ENCODE measurements at places on chromosomes 1 and 21.

DNA sequence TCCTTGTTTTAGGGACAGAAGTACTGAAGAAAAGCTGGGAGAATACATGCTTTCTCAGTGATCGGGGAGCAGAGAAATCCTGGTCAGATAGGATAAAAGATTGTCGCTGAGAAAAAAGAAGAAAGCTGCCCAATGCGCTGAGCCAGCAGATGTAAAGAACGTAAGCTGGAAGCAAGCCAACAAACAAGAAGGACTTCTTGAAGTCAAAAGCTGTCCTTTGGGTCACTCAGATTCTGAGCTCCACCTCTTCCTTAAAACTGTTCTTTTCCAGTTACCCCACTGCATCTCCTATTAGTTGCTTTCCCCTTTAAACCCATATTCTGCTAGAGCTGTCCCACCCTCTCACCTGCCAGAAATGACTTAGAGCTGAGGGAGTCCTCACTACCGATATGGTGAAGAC lies 64.8 kb downstream of the GPR137B start:
- DNase-seq, result no peak

- DNase-seq, result no peak
Observed at GRCh38 chr1:69197816-69198215, 369.9 kb upstream of the LRRC7 start.

DNA sequence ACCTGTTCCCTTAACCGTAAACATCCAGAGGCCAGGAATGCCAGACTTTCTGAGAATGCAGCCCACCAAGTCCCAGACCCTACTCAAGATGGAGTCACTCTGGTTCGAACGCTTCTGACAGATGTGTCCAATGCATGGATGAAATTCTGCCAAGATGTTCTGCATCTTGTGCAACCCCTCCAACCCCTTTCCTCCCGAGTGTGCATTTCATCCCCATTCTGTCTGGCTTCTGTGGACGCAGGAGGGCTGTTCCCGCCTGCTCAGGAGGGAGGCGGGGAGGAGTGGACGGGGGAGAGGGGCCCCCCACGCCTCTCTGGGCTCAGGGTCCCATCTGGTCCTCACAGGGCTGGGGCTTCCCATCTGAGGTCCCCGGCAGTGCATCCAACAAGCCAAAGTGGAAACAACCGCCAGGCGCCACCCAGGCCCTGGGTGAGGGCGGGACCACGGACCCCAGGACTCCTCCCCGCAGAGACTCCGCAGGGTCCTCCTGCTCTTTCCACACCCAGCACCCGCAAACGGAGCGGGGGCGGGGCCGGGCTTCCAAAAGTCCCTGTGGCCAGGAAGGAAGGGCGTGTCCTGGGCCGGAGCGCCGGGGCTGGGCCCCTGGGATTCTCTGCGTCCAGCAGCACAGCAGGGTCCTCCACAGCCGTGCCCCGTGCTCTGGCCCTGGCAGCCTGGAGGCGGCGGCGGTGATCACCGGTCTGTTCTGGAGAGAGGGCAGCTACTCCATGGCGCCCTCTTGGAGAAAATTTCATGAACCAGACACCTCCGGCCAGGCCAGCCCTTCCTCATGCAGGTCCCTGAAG lies 27.8 kb upstream of the SUMO3 start:
- DNase-seq, result peak; percentile 62

GRCh38 chr1:111770916-111771315 lies 15.2 kb downstream of the DDX20 start:
- DNase-seq, result no peak

DNA sequence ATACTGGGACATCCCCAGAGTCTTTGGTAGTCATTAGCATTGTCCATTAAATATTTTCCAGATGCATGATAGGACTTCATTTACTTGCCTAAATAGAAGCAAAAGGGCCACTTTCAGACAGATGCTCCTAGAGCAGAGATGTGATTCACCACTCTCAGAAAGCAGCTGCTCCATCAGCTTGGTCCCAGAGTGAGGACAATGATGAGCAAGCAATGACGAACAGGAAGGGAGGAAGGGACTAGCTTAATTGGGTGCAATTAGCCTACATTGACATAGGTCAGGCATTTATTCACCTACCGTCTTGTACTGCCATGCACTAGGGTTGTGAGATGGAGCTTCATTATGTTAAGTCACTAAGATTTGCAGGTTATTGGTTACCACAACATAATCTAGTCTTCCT lies 85.1 kb upstream of the PLXNA2 start:
- DNase-seq, result no peak

- DNase-seq, result no peak
Observed at GRCh38 chr21:45030682-45031570, 43.5 kb upstream of the ADARB1 start.

DNA sequence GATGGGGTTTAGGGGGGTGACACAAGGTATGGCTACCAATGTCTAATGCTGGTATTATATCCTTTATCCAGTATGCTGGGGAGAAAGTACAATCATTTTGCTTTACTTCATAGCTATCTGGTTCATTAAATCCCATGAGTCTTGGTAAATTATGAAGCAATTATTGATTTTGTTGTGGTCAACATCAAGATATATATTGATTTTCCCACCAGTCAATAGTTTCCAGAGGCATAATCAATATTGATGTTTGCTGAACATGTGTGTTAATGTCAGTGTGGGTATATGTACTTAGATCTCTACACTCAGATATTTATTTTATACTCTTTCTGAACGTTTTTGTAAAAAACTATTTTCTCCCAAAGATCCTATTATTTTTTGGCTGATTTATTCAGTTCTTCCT lies 155.5 kb downstream of the BACH1 start:
- DNase-seq, result no peak

GRCh38 chr1:91591175-91591974 lies 90.7 kb downstream of the CDC7 start:
- DNase-seq, result no peak

- DNase-seq, result no peak
Observed at GRCh38 chr1:212638492-212639151, 30.1 kb downstream of the ATF3 start.

GRCh38 chr1:219443763-219444162 lies 169.1 kb downstream of the ZC3H11B start:
- DNase-seq, result no peak

GRCh38 chr1:204658295-204658694 lies 27.2 kb downstream of the LRRN2 start:
- DNase-seq, result no peak

DNA sequence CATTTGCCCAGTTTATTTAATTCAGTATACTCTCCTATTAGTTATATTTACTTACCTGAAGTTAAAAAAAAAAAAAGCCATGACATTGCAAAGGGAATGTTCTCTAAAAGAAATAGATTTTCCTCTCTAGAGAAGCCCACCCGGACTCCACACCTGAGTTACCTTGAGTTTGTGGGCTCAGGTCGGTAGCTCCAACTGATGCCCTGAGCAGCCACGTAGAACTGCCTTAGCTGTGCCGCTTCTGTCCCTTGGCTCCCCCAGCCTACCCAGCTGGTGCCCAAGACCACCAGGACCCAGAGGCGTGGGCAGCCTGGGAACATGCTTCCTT lies 250 bp downstream of the F5 start:
- DNase-seq, result no peak

DNA sequence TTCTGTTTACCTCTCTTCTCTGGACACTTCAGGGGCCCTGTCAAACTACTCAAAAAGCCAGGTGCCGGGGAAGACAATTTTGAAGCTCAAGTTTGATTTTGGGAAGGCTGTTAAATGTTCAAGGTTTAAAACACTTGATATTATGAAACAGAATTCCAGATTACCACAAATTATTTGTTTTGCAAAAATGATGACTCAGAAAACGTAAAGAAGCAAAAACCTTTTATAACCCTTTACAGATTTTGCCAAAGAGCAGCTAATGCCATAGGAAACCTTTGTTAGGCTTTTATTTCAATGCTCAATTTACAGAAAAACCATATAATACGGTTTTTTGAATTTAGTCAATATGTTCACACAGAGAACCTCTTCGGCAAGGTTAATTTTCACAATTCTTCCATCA lies 593.4 kb upstream of the ZP4 start:
- DNase-seq, result no peak

DNA sequence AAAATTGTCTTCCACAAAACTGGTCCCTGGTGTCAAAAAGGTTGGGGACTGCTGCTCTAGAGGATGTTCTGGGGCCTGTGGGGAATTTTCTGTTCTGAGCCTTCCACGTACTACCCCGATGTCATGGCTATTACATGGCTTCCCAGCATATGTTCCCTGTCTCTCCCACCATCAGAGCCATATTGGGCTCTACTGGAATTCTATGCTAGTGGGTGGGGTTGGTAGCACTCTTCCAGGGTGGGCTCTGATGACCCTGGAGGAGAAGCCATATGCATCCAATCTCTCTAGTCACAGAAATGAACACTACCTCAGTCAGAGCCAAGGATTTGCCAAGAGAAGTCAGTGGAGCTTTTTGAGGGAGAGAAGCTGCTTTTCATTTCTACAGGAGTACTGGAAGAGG lies 47.9 kb downstream of the SRRM1 start:
- DNase-seq, result no peak

All from right hindlimb (tissue), 1 donor.